ENCODE measurements at places on chromosomes 16 and 17. TPM values are rescaled to one million over a fixed set of nuclear protein-coding genes. Genes with fewer than 3 reads are reported as not detected.
A peak's percentile ranks its signal among the peaks of the same experiment; 100 is the strongest.

The FZD2 gene
- total RNA-seq = 41.3 TPM

The KNOP1 gene
- total RNA-seq = 13.6 TPM

The TMEM220 gene
- 0.32 TPM for total RNA-seq

The CLEC18A gene
- not detected for total RNA-seq

The KRT222 gene
- total RNA-seq = 0.07 TPM

The SLFN11 gene
- total RNA-seq = 82.0 TPM

The TNFSF12 gene
- total RNA-seq = 13.3 TPM

The NAT9 gene
- 18.4 TPM for total RNA-seq

The TMEM235 gene
- not detected for total RNA-seq

The BRIP1 gene
- total RNA-seq = 20.8 TPM

The TMC7 gene
- total RNA-seq = 0.71 TPM

The MLYCD gene
- 1.2 TPM for total RNA-seq

The FADS6 gene
- total RNA-seq = not detected

The ADCY9 gene
- 5.3 TPM for total RNA-seq

The KRTAP9-2 gene
- not detected for total RNA-seq

The SPHK1 gene
- 41.2 TPM for total RNA-seq

The LYRM9 gene
- total RNA-seq = 7.2 TPM

The KRT12 gene
- not detected for total RNA-seq

The ZP2 gene
- not detected for total RNA-seq

DNA sequence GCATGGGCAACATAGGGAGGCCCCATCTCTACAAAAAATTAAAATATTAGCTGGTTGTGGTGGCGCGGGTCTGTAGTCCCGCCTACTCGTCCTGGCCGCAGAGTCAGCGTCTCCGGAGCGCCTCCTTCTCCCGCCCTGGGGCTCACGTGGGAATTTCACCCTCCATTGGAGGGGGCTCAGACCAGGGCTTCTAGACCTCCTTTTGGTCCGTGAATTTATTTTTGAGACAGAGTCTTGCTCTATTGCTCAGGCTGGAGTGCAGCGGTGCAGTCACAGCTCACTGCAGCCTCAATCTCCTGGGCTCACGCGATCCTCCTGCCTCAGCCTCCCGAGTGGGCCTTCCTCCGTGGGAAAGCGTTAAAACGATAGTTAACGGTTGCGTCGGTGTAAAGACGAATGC, 394 bp upstream of the NME4 start:
- DNase-seq = peak; percentile 52

GRCh38 chr17:33732116-33732515, 439.0 kb upstream of the ASIC2 start:
- DNase-seq = no peak

- peak; percentile 89 for DNase-seq
These were observed 5.0 kb downstream of the SOST start for GRCh38 chr17:43753493-43754129.

DNA sequence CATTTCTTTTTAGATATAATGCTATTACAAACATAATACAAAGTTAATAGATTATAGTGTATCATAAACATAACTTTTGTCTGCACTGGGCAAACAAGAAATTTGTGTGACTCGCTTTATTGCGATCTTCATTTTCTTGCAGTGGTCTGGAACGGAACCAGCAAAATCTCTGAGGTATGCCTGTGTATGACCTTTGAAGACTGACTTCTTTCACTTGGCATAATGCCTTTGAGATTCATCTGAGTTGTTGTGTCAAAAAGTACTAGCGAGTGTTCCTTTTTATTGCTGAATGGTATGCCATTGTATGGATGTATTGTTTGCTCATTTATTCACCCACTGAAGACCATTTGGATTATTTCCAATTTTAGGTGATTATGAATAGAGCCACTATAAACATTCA, 69.2 kb downstream of the TANC2 start:
- peak; percentile 80 for DNase-seq

- peak; percentile 27 for DNase-seq
These were observed 15.3 kb upstream of the CACNA1H start for GRCh38 chr16:1137604-1138003.

DNA sequence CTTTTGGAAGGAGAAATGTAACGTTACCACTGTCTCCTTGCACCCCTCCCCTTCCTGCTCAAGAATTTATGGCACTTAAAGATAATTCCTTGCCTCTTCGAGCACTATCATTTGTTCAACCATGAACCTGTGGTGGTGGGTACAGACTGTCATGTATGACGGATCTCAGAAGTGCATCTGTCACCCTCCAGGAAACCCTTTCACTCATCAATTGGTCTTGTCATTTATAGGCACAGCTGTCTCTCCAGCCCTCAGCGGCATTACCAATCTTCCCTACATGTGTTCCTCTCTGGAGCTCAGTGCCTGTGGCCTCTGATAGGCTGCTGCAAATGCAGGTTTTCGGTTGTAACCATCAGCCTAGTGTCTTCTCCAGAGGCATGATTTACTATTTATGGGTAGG, 15.0 kb downstream of the CNTNAP4 start:
- DNase-seq = no peak

DNA sequence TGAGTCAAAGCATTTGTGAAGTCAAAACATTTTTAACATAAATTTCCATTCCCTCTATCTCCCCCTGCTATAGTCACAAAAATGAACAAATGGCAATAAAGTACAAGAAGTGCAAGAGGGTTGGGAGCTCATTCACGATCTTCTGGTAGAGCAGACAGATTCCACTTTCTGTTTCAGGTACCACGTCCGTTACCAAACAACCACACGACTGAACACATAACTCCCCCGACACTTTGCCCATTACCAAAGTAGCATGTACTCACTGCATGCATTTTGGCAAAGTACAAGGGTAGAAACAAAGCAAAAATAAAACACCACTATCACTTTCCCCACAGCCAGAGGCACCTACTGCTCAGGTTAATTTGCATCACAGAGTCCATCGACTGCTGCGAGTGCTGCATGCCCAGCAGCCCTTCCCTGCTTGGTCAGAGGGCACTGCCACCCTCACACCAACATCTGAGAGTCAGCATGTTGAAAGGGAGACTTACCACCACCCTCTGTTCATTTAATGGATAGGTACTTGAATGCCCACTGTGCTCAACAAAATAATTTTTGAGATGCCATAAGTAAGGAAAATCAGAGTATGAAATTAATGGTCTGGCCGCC, 150.3 kb upstream of the AXIN2 start:
- no peak for DNase-seq

GRCh38 chr16:84215531-84215930, 24.3 kb downstream of the KCNG4 start:
- DNase-seq = no peak

- peak; percentile 2 for DNase-seq
These were observed 80.8 kb upstream of the CCL1 start for GRCh38 chr17:34443619-34444469.

- DNase-seq = no peak
These were observed 2.3 kb upstream of the HSD3B7 start for GRCh38 chr16:30982548-30983288.

GRCh38 chr16:48408688-48409087, 23.5 kb upstream of the SIAH1 start:
- peak; percentile 79 for DNase-seq

GRCh38 chr17:14777291-14777690, 476.4 kb downstream of the HS3ST3B1 start:
- no peak for DNase-seq

- no peak for DNase-seq
These were observed 12.4 kb downstream of the SLFN5 start for GRCh38 chr17:35255316-35255715.

- DNase-seq = peak; percentile 83
These were observed 1.5 kb downstream of the SPOP start for GRCh38 chr17:49676276-49676868.

GRCh38 chr17:21542070-21542469, 150.3 kb upstream of the KCNJ18 start:
- no peak for DNase-seq

GRCh38 chr17:63563339-63563738, 13.1 kb downstream of the DCAF7 start:
- DNase-seq = no peak

GRCh38 chr16:30010844-30011713, at the start of gene DOC2A:
TSS of gene DOC2A (minus strand) at chr16:30011027. CDS start at chr16:30010222, 805 bp downstream.
- no peak for DNase-seq

- DNase-seq = no peak
These were observed 34.5 kb downstream of the WWOX start for GRCh38 chr16:78133919-78134318.

DNA sequence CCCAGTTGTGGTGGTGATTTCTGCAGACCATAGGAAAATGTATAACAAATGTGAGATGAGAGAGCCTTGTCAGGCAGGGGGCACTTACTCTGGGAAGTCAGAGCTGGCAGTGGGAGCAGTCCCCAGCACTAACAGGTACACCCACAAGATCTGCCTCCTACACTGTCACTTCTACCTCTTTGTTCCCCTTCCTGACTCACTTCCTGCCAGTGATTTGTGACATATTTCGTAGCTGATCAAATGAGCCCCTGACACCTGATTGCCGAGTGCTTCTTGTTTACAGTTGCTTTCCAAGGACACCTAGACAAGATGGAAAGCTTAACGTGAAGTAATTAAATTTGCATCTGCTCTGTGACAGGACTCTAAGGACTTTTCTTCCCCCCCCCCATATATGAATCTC, 40.5 kb downstream of the FTO start:
- peak; percentile 67 for DNase-seq

GRCh38 chr17:73595479-73595878, 48.8 kb downstream of the SDK2 start:
- peak; percentile 28 for DNase-seq

DNA sequence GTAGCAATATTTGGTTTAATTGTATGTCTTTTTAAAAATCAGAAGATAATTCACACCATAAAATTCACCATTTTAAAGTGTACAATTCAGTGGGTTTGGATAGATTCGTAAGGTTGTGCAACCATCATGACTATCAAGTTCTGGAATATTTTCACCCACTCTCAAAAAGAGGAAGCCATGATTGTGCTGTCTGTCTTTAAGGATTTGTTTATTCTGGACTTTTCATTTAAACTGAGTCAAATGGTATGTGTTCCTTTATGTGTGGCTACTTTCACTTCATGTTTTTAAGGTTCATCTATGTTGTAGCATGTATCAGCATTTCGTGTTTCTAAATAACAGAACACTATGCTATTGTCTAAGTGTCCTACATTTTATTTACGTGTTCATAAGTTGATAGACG, 68.1 kb upstream of the CPHXL start:
- DNase-seq = no peak

DNA sequence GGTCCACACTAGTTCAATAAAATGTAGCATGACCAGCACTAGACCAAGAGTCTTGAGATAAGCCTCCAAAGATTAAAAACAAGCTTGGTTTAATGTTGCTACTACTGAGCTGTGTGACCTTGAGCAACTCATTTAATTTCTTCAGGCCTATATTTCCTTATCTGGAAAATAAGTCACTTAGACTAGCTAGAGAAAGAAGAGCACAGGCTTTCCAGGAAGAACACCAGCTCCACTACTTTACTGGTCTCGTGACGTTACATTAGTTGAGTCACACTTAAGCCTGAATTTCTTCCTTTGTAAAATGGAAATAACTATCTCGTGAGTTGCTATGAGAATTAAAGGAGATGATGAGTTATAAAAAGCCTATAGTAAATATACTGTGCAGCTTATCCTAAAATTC, 5.4 kb downstream of the HELZ start:
- DNase-seq = no peak

GRCh38 chr16:66521951-66522771, 27.8 kb downstream of the TK2 start:
- DNase-seq = peak; percentile 99

GRCh38 chr16:75455677-75456076, 8.8 kb downstream of the TMEM170A start:
- no peak for DNase-seq

- peak; percentile 17 for DNase-seq
These were observed 10.0 kb downstream of the GPR179 start for GRCh38 chr17:38333635-38334295.

- no peak for DNase-seq
These were observed 34.7 kb upstream of the MSI2 start for GRCh38 chr17:57221366-57222350.

GRCh38 chr16:74123826-74124225, 172.8 kb upstream of the PSMD7 start:
- no peak for DNase-seq
